ENCODE measurements at places on chromosomes 2 and 18.

GRCh38 chr18:61064911-61065310 lies 268.3 kb upstream of the CDH20 start:
- no peak for DNase-seq

DNA sequence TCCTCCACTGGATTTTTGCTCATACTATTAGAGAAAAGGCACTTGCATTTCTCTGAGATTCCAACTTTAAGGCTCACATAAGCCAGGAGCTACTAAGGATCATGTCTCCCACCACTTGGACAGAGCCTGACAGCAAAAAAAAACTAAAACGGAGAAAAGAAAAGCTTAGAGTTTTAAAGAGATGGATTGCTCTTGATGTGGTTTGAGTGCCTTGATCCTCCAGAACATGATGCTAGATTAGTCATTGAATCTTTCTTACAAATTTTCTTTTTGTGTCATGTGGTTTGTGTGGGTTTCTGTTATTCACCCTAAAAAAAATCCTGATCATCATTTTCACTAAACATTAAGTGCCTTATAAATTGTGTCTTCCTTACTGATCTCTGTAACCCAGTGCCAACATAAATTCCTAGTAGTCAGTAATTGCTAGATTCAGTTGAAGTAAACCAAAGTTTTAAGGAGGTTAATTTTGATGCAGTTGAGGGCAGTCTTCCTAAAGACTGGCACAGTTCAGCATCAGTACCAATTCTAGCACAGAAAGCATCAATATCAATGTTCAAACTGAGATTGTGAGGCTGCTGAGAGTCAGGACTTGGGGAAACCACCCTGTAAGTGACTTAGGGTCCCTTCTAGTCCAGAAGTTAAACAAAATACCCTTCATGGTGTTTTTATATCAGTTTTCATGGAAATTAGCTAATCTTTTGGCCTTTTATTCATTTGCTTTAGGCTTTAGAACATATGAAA lies 206.3 kb downstream of the RAD51AP2 start:
- no peak for DNase-seq

DNA sequence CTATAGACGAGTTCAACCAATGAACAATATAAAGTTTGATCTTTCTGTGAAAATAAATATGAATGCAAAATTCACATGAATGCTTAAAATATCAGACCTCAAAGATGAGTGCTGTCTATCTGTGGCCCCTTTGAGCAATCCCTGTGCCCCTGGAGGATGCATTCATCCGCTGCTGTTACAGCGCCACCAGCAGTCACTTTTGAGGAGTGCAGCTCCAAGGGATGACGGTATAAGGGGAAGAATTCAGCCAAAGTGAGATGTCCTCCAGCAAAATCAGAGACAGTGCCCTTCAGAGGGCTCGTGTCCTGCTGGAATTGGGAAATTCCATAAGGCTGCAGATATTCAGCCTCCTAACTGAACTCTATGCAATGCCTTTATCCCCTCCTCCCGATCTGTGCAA lies 12.0 kb upstream of the CHRNA1 start:
- peak; percentile 37 for DNase-seq

GRCh38 chr18:2147476-2148230 lies 423.7 kb downstream of the METTL4 start:
- no peak for DNase-seq

- DNase-seq, result no peak
These were observed 132.8 kb downstream of the PIK3C3 start for GRCh38 chr18:42087876-42088275.

- DNase-seq, result no peak
These were observed 40.4 kb upstream of the TMEM178A start for GRCh38 chr2:39625193-39625926.

DNA sequence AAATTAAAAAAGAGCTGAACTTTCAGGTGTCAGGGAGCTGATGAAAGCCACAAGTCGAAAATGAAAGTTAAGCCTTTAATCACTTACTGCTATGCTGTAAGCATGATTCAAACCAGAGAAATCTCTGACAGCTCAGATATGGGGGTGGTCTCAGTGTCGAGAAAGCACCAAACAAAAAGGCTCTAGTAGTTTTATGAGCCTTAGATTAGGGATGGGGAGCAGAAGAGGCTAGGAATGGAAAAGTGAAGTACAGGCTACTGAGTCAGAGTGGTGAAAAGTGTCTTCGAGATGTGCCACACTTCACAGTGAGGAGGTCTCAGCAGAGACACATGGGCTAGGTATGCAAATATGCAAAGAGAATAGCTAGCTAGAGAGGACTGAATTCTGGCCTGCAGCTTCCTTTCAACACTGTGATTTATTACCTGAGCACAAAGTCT lies 482.2 kb downstream of the SPAG16 start:
- no peak for DNase-seq

DNA sequence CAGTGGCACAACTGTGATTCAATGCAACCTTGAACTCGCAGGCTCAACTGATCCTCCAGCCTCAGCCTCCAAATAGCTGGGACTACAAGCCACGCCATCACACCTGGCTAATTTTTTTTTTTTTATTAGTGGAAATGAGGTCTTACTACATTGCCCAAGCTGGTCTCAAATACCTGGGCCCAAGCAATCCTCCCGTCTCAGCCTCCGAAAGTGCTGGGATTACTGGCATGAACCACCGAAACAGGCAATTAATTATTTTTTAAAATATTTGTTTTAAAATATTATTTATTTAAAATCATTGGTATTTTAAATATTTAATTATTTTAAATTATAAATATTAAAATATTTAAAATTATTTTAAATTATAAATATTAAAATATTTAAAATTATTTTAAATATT lies 24.5 kb downstream of the SRBD1 start:
- DNase-seq, result no peak

- DNase-seq, result no peak
These were observed 27.7 kb downstream of the TMEM131 start for GRCh38 chr2:97967931-97968627.

DNA sequence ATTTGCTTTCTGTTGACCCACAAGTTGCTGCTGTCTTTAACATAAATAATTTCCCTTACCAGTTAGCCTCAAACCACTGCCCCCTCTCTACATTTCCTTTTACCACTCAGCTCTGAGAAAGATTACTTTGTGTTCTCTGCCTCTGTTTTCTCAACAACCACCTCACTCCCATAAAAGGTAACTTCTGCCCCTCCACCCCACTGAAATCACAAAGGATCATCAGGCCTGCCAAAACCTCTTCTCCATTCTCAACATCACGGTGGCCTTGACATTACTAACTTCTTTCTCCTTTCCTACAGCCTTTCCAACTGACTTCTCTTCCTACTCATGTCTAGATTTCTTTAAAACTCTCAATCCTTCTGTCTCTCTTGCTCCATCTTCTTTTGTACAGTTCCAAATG lies 10.1 kb downstream of the ACADL start:
- no peak for DNase-seq

DNA sequence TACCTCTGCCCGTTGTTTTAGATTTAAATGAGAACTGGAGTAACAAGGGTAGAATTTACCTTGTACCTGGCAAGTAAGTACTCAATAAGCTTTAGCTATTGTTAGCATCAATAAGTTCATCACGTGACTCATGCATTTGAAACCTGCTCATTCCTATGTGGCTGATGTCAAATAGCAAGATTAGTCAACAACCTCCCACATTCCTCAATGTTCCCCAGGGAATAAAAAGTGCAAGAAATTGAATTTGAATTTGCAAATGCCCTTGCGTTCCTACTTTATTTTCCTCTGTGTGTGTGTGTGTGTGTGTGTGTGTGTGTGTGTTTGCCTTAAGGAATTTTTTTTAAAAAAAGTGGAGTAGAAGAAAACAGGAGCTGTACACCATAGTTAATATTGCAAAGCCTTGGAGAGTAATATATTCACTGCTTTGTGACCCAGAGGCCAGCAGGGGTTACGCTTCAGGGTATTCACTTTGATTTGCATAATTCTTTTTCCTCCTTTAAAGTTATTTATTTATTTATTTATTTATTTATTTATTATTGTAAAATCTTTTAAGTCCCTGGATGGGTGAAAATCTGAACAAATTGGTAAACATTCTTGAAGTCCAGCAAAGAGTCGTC lies 43.9 kb upstream of the DNAH7 start:
- DNase-seq, result no peak

GRCh38 chr2:65754219-65754618 lies 321.8 kb upstream of the SPRED2 start:
- DNase-seq, result no peak

GRCh38 chr2:181911830-181912229 lies 20.3 kb downstream of the ITPRID2 start:
- DNase-seq, result no peak

GRCh38 chr2:63822478-63822877 lies 19.2 kb upstream of the UGP2 start:
- DNase-seq, result no peak

DNA sequence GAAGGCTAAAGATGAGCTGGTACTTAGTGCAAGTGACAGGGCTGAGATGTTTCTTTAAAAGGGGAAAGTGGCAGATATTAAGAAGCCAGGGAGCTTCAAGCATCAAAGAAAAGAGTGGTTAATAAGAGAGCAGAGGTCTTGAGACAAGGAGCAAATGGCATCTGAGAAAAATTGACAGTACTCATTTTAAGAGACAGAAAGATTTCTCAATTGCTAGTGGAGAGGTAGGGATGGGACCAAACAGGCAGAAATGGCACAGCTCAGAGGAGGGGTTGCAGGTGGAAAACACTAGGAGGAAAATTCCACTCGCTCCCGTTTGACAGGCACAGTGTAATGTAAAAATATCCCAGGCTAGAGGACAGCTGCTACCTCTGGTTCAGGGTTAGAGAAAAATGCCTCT lies 593.4 kb upstream of the LRATD1 start:
- DNase-seq, result no peak

- DNase-seq, result no peak
These were observed 1.8 kb upstream of the CHAC2 start for GRCh38 chr2:53765767-53766166.

DNA sequence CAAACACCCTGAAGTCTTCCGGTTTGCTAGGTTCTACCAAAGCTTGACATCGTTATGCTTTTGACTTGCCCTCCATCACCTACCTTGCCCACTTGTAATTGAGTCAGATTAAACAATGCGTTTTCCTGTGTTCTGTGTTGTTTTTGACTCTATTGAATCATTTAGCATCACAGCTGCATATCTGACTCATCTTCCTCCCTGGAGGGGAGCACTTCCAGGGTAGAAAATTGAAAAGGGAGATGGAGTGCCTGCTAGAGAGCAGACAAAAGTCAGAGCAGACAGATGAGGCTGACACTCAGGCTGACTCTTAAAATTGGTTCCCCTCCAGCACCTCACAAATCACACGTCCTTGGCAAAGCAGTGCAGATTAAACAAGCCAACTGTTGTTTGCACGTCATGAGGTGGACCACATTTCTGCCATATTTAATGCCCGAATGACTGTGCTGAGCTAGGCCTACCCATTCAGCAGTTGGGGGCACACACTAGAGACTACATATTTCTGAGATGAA lies 2.2 kb downstream of the MPP4 start:
- no peak for DNase-seq

All from naive thymus-derived CD8-positive, alpha-beta T cell (primary cell).